Cardiac septum (tissue), 1 donor: ENCODE measurements at places on chromosomes 6 and 20. TPM values are rescaled to one million over a fixed set of nuclear protein-coding genes. Genes with fewer than 3 reads are reported as not detected.

DNA sequence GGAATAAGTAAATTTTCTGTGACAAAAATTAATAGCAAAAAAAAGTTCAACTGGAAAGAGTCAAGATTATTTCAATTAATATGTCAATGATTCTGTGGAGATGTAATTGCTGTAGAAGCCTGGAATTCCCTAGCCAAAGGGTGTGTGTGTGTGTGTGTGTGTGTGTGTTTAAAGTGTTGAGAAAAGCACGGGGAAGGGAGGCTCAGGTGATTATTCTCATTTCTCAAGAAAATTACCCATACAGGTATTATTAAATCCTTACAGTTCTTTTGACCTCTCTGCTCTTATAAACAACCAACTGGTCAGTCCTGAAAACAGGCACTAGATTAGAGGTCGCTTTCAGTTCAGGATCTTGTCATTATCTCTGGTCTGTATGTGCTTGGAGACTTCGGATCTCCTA, 129.3 kb upstream of the SASH1 start:
- DNase-seq: no peak

Gene FOXA2
- not detected for total RNA-seq

Gene OGFRL1
- total RNA-seq: 7.7 TPM

Gene SPAG4
- 3.5 TPM for total RNA-seq

Gene BTN2A1
- total RNA-seq: 15.7 TPM
